ENCODE measurements at places on chromosomes 3 and 15.

DNA sequence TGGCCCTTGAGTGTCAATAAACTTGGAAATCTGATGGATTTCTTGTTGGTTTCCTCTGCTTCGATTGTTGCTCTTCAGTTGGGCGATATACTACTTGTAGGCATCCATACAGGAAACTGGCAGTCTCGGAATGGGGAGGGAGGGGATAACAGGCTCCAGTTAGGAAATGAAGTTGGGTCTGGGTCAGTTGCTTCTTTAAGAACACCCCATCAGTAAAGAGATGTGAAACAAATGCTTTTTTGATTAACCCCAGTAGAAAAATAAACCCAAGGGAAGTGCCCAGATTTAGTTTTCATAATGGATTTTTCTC, 681 bp downstream of the CHMP2B start:
- no peak for DNase-seq

DNA sequence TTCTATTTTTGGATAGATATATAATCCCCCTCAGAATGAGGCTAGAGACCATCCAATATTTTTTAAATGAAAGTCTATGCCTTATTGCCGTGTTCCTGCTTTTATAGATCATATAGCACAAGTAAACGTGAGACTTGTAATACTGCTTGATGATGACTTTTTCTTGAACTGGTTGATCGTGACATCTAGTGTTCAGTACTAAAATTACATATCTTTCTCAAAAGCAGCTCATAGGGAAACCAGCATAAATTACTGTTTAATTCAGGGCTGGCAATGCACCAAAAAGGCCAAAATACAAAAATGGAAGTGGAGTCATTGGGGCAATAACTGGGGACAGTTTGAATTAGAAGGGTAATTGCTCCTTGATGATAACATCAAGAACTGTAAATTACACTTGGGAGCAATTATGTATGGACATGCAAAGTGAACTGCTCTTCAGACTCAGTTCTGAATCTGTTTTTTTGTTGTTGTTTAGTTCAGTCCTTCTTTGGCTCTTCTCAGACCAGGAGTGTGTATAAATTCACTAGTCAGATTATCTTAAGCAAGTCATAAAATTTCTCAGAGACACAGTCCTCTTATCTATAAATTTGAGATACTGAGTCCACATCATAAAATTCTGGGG, 325.3 kb downstream of the THSD4 start:
- no peak for DNase-seq

- DNase-seq, result no peak
Measured at GRCh38 chr3:111496894-111497559, 45.0 kb upstream of the CD96 start.

DNA sequence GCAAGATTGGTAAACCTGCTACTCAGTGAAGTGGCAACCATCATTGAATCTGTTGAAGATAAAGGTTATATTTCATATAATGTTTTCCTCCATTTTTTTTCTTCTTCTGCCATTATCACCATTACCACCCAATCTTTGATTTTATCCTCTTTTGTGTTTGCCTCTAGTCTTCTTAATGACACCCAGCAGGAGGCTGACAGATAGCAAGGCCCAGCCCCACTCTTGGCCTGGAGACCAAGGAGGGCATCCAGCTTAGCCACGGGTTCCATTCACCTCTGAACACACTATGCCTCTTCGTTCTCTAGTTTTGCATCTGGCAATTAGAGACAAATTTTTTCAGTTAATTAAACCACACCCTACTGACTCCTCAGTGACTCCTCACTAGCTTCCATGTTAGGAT, 129.7 kb downstream of the TPRG1 start:
- no peak for DNase-seq

DNA sequence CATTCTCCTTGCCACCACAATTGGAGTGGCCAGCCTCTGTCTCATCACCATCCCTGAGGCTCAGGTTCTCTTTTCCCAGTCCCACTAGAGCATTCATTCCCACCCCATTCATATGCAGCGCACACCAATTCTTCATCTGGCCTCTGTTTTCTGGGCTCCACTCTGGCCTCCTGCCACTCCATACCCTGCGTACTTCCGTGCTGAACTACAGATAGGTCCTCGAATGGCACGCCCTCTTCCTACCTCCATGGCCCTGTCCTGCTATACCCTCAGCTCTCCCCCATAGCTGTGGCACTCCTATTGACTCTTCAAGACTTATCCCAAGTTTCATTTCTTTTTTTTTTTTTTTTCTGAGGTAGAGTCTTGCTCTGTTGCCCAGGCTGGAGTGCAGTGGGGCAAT, 25.9 kb downstream of the PAQR5 start:
- DNase-seq, result no peak
